Panc1 (cell line): ENCODE measurements at places on chromosomes 2 and 18. TPM values are rescaled to one million over a fixed set of nuclear protein-coding genes. Genes with fewer than 3 reads are reported as not detected.
A peak's percentile ranks its signal among the peaks of the same experiment; 100 is the strongest.

- no peak for DNase-seq
Observed at GRCh38 chr2:125643128-125643527, 1012.8 kb upstream of the GYPC start.

Gene PRR30
- not detected for total RNA-seq

DNA sequence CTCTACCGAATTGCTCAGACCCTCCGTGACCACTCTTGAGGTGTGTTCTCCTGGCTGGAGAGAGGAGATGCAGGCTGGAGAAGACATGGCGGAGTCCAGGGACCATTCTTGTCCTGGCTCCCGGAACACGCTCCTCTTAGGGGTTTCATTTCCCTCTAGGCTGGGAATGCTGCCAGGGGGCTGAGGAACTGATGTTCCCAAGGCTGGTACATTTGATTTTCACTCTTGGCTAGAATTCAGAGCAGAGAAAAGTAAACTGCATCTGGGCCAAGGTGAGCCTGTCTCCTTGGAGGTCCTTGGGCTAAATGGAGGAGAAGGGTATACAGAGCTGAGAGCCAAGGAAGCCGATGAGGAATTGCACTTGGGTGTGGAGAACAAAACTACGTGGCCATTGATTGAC is 28.2 kb upstream of the LBH start:
- DNase-seq = no peak

- no peak for DNase-seq
Observed at GRCh38 chr2:96532641-96533291, 3.8 kb upstream of the ARID5A start.

DNA sequence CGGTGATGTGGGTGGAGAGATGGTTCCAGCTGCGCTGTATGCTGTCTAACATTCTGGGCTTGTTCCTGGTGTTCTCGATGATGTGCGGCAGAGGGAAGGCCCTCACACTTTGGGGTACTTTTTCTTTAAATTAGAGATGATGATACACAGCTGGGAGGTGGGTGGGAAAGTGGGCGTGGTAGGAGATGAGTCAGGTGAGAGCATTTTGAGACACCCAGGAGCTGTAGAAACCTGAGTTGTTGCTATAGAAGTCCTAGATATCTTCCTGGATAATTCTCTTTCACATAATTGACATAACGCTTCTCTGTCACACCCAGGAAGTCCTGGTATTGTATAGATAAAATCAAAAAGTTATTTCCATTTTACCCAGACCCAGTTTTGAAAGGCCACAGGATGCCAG is 103.8 kb upstream of the ALKAL2 start:
- DNase-seq = no peak

Gene ANKMY1
- 19.5 TPM for total RNA-seq

Gene NEMP2
- total RNA-seq = 12.0 TPM

- DNase-seq = no peak
Observed at GRCh38 chr18:48090702-48091101, 160.2 kb upstream of the SMAD2 start.

Gene IGFBP2
- 54.8 TPM for total RNA-seq

GRCh38 chr18:79567481-79568147 is 112.0 kb upstream of the CTDP1 start:
- no peak for DNase-seq

DNA sequence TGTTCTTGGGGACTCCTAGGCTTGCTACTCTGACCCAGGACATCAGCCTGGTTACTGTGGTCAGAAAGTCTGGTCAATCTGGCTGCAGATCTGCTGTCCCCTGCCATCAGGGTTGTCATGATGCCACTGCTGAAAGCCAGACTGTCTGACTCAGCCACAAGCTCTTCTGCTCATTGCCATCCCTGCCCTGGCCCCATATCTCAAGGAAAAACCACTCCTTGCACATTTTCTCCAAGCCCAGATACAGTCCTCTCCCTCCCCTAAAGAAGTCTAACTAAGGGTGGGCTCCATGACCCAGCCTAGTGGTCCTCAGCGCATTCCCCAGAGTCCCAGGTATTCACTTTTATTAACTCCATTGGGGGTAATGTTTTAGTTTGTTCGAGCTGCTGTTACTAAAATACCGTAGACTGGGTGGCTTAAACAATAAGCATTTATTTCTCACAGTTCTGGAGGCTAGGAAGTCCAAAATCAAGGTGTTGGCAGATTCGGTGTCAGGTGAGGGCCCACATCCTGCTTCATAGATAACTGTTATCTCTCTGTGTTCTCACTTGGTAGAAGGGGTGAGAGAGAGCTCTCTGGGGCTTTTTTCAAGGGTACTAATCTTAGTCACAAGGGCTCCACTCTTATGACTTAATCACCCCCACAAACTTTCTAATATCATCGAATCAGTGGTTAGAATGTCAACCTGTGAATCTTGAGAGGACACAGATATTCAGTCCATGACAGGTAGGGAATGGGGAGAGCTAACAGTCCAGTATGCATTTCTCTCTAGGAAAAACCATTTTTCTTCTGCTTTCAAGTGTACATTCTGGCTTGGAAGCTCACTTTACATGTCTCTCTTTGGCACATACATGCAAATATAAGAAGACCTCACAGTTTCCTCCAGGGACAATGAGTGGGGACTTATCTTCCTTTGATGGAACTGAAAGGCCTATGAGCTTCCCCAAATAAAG is 94.8 kb upstream of the CXCR4 start:
- no peak for DNase-seq

DNA sequence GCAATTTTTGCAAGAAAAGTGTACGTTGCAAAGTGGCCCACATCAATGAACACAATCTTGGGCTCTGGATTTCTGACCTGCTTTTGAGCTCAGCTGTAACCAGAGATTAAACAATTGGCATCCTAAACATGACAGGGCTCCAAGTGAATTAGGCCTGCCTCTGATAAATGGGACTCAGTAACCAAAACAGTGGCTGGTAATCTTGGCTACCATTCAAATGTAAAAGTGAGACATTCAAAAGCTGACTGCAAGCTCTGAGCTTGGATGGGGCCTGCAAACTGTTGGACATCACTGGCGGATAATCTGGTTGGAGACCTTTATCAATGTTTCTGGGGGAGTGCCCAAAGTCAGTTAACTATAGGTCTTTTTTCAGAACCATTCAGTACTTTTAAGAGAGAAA is 160.7 kb downstream of the RAB3GAP1 start:
- no peak for DNase-seq

Gene AKAIN1
- total RNA-seq = not detected

Gene REEP1
- total RNA-seq = 0.23 TPM

Gene CD8B2
- total RNA-seq = not detected

DNA sequence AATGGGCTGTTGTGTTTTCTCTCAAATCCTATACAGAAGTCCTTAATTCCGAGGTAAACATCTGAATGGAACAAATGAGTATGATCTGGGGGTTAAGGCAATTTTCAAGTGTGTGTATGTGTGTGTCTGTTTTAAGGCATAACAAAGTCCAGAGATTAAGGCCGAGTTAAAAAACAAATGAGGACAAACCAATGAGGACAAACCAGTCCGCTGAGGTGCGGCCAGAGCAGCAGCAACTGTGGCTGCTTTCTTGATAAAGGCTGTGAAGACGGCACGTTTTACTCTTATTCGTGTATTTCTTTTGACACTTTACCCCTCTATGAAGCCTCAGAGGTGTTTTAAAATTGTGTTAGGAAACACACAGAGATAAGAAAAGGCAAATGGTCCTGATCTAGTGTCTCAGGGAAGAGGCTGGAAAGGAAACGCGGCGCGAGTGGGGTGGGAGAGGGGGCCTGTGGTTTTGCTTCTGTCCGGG is 495 bp upstream of the GULP1 start:
- no peak for DNase-seq

DNA sequence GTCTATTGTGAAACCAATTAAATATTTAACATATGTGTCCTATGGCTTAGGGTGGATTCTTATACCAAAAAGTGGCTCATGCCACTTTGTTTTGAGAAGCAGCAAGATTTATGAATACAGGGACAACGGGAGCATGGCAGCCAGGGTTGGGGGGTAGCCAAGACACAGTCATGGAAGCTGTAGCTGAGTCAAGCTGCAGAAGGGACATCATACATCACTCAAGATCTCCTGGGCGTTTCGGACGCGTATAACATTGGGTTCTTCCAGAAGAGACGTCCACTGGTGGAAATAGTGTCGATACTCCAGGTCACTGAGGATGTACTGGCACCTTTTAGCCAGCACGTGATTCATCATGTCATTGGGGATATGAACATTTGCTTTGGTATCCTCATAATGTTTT is 152.7 kb downstream of the RIF1 start:
- no peak for DNase-seq

GRCh38 chr2:121555008-121555407 is 24.3 kb downstream of the RNU4ATAC start:
- no peak for DNase-seq

Gene GLB1L
- 8.1 TPM for total RNA-seq

DNA sequence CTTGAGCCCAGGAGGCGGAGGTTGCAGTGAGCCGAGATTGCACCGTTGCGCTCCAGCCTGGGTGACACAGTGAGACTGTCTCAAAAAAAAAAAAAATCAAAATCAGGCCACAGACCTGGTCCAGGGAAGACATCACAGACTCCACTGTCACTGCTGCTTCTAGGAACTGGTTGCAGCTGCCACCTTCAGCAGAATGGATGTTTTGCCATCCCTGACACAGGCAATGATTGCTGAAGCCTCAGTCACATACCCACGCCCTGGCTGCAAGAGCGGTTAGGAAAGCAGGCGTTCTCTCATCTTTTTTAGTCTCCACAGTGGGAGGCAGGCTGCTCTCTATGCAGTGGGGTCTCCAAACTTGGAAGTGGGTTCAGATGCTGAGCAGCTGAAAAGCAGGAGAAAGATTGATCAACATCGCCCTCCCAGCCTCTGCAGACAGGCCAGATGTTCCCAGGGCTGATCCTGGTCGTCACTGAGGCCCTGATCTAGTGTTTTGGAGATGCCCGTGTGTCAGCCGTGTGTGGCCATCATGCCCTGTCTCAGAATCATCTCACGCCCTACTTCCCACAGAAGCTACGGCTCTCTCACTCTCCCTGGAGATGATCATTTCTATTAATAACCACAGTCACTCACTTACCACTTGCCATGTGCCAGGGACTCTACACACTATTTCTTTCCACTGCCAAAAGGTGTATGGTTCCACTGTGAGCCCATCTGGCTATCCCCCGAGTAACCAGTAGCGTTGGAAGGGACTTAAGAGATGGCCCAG is 91.8 kb downstream of the PLB1 start:
- DNase-seq = no peak

Gene CELF4
- total RNA-seq = not detected

GRCh38 chr2:215377283-215377682 is 58.6 kb downstream of the FN1 start:
- DNase-seq = no peak

Gene IL36B
- total RNA-seq = not detected

DNA sequence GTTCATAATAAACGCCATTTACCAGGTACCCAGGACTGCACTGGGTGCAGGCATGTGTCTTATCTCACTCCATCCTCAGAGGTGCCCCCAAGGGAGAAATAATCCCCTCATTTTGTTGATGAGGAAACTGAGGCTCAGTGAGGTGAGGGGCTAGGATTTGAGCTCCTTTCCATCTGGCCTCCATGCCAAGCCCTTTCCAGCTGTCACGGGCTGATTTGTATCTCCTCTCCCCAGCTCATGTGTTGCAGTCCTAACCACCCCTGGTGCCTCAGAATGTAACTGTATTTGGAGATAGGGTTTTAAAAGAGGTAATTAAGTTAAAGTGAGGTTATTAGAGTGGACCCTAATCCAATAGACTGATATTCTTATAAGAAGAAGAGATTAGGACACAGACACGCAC is 137.3 kb downstream of the MYCN start:
- DNase-seq = no peak

Gene LIMS2
- total RNA-seq = 8.9 TPM

GRCh38 chr2:66268756-66269155 is 166.2 kb upstream of the MEIS1 start:
- DNase-seq = no peak

DNA sequence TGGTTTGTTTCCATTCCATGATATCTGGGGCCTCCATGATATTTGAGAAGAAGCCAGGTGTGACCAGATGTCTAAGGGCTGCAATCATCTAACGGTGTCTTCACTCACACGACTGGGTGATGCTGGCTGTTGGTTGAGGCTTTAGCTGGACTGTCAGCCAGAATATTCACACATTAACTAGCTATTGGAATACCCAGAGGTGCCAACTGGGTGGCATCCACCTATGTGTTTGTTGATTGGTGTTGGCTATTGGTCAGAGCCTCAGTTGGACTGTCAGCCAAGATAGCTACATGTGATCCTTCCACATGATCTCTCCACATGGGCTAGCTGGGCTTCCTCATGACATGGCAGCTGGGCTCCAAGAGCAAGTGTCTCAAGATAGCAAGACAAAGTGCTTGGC is 117.4 kb downstream of the CDCA7 start:
- DNase-seq = no peak

GRCh38 chr18:4299395-4299794 is 155.7 kb downstream of the DLGAP1 start:
- DNase-seq = no peak

DNA sequence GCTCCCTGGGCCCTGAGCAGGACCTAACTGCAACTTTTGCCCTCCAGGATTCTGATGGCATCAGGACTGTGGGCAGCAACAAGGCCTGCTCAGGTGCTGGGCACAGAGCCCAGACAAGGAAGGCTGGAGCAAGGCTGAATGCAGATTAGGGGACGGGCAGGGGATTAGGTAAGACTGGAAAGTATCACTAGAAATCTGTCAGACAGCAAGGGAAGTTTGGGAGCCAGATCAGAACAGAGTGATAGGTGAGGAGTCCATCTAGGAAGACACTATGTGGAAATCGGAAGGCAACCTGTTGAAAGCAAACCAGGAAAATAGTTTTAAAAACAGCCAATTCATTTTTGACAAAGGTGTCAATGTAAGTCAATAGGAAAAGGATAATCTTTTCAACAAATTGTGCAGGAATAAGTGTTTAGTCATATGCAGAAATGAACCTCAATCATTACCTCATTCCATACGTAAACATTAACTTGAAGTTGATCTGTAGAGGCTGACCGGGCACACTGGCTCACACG is 56.4 kb upstream of the STPG4 start:
- no peak for DNase-seq

GRCh38 chr18:54776282-54776977 is 51.8 kb upstream of the RAB27B start:
- DNase-seq = peak; percentile 89
